Fibroblast of lung (primary cell): ENCODE measurements at places on chromosomes 12 and 14.

- DNase-seq = peak; percentile 21
These were observed 53.8 kb downstream of the TMCC3 start for GRCh38 chr12:94596596-94596995.

DNA sequence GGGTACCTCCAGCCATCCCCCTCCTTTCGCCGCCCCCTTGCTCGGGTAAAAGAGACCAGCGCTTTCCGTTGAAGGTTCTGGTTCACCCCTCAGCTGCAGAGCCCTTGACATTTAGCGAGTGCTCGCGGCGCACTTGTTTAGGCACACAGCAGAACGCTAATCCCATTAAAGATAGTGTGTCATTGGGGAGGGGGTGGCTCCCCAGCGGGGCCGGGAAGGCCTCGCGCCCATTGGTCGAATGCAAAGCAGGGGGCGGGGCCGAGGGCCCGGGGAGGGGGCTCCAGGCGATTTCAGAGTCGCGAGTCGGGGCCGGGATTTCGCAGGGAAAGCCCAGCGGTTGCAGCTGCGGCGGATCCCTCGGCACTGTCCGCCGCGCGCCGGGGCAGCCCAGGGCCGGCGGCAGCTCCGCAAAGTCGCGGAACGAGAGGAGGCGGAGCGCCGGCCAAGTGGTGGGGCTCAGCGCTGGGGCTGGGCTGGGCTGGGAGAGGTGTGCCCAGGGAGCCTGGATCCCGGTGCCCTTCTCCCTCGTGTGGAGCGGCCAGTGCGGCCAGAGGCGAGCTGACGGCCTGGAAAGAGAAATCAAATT, 122.9 kb downstream of the TSPAN9 start:
- peak; percentile 50 for DNase-seq

DNA sequence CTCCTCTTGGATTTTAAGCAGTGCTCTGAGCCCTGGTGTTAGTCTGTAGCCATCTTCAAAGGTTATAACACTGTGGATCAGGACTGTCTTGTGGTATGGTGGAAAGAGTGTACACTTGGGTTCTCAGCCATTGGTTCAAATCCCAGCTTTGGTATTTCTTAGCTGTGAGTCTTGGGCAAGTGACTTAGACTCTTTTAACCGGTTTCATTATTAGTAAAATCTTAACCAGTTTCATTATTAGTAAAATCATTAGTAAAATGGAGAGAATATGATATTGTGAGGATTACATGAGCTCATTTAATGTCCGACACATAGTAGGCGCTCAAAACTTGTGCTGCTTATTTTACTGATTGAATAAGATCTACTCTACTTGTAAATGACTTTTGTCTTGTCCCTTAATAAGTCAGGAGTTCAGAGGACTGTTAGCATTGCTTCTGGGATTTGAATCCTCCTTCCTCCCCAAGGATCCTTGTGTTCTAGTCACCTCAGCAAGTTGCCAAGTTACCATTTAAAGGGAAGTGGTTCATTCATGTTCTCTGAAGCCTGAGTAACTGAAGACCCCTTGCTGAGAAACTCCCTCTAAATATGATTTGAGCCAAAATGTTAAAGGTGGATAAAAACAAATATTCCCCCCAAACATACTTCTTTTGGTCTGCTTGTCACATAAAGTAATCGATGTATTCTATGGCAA, 12.4 kb downstream of the TTLL5 start:
- no peak for DNase-seq

GRCh38 chr12:25463521-25463920, 89.6 kb downstream of the LMNTD1 start:
- no peak for DNase-seq

DNA sequence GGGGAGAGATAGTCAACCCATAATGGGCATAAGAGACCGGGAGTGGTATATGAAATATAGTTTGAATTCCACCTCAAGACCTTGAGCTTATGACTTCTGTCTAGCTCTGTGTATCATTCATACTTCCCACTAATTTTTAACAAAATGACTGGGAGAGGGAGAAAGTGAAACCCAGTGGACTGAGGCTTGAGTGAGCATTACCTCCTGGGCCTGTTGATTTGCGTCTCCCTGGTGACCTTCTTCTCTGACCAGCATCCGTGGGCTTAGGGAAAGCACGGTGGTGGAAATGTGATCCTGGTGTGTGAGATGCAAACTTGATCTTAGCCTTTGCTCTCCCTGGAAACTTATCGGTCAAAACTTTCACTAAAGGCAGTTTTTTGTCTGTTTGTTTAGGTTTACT, 207.9 kb upstream of the BCL2L14 start:
- DNase-seq = peak; percentile 42

GRCh38 chr12:121530600-121531355, 50.0 kb downstream of the KDM2B start:
- peak; percentile 80 for DNase-seq

- no peak for DNase-seq
These were observed 991.9 kb downstream of the FLRT2 start for GRCh38 chr14:86521843-86522242.

DNA sequence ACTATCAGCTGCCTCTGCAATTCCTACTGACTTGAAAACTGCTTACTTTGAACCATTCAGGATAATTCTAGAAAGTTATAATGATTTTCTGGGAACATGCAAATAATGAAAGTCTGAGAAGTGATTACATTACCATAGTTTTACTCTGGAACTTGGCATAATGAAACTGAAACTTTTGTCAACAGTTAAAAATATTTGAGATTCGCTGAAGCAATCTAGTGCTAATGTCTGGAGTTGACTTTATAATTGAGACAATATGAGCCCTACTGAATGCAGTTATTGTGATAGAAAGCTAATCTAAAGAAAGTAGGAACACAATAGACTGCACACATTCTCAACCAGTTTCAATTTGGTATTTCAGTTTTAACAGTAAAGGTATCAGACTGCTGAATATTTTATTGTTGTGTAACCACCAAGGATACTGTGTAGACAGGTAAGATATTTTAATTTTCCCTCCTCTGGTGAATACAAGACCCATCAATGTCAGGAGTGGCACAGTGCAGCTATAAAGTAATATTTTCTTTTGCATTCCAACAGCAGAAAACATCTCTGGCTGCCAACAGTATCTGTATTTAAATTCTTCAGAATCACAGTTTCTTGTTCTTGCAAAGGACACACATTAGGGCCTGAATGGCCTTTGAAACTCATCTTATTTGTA, 483.5 kb downstream of the ATP23 start:
- DNase-seq = peak; percentile 34

GRCh38 chr12:116293687-116294453, 16.4 kb upstream of the MED13L start:
- no peak for DNase-seq
